ENCODE measurements at places on chromosomes 2 and 18.

DNA sequence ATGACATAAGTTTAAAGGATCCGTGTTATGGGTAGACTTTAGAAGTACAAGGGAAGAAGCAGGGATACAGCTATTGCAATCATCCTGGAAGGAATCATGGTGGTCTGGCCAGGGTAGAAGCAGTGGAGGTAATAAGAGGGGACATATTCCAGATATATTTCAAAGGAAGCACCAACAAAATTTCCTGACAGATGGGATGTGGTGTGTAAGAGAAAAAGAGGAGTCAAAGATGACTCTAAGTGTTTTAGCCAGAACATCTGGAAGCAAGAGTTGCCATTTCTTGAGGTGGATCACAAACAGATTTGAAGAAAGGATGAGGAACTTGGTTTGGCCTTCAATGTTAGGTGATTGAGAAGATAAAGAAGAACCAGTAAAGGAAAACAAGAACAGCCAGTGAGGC, 133.1 kb upstream of the CTAGE1 start:
- no peak for DNase-seq

DNA sequence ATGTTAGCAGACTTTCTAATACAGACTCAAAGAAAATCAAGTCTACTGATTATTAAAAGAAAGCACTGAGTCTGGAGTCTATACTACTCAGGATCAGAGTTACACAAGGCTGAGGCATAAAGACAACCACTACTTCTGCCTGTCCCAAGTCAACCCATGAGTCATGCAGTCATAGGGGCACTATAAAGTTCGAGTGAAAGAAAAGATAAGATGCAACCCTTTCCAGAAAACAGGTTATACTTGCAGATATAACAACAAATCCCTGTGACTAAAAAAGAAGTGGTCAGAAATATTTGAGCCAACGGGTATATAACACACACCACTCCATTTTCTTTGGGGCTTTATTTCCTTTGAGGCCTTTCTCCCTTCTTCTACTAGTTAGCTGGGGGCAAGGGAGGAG, 18.6 kb upstream of the SCRN3 start:
- DNase-seq = no peak

DNA sequence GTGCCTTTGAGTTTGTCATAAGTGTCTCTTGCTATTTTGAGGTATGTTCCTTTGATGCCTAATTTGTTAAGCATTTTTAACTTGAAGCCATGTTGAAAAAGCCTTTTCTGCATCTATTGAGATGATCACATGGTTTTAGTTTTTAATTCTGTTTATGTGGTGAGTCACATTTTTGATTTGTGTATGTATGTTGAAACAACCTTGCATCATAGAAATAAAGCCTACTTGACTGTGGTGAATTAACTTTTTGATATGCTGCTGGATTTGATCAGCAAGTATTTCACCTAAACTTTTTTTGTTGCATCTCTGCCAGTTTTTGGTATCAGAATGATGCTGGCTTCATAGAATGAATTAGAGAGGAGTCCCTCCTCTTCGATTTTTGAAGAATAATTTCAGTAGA, 469.7 kb downstream of the CDH2 start:
- DNase-seq = peak; percentile 49

GRCh38 chr2:69122271-69122670, 109.3 kb downstream of the ANTXR1 start:
- peak; percentile 72 for DNase-seq

DNA sequence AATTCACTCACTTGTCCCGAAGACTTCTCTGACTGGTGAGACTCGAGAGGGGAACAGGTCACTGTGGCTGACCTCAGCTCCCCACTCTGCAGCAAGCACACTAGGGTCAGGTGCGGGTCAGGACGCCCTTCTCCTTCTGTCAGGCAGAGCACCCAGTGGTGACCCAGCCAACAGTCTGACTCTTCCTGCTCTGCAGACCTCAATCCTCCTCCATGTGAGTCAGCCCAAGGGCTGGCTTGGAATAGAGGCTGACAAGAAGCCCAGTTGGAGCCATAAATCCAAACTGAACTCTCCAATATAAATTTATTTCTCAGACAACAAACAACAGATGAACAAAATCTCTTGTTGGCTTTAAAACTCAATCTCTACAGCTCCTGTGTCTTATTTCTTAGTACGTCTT, 253.1 kb downstream of the SH3BP4 start:
- DNase-seq = no peak

GRCh38 chr18:5909125-5909524, 13.8 kb upstream of the TMEM200C start:
- no peak for DNase-seq

DNA sequence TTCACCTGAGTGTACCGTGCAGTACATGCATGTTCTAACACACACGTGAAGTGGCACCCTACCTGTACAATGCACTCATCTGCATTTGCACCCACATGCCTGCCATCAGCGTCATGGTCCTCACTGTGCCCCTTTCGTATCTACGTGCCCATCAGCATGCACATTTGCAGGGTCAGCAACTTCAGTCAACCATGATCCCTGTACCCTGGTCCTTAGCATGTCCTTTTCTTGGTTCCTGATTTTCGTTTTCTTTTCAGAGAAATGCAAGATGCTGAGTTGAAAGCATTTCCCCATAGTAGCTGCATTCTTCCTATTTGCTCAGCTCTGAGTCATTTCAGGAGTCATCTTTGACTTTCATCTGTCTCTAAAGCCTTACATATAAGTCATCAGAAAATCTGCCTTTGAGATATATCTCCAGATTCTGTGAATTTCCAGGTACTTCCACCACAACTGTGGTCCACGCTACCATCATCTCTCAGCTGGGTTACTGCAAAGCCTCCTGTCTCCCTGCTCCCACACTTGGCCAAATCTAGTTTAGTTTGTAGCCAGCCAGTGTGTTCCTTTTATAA, 14.7 kb upstream of the PUM2 start:
- DNase-seq = peak; percentile 67

GRCh38 chr2:170582313-170582712, 132.8 kb upstream of the SP5 start:
- no peak for DNase-seq

DNA sequence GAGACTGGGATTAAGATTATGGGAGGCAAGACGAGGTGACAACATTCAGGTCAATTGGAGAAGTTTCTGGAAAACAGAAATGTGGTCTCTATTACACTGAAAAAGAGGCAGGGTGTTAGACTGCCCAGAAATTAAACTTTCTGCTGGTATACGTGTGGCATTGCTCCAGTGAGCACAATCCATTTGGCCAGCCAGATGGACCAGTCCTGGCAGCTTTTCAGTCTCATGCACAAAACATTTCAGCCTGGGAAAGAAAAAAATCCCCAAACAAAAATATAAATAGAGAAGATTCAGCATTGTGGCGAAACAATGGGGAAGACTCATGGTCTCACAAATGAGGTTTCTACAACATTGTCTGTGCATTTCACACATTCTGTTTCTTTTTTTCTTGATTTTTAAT, 113.9 kb downstream of the HNMT start:
- no peak for DNase-seq

GRCh38 chr2:75031171-75031570, 72.7 kb downstream of the POLE4 start:
- DNase-seq = no peak

GRCh38 chr2:66489436-66489835, 54.5 kb downstream of the MEIS1 start:
- no peak for DNase-seq

DNA sequence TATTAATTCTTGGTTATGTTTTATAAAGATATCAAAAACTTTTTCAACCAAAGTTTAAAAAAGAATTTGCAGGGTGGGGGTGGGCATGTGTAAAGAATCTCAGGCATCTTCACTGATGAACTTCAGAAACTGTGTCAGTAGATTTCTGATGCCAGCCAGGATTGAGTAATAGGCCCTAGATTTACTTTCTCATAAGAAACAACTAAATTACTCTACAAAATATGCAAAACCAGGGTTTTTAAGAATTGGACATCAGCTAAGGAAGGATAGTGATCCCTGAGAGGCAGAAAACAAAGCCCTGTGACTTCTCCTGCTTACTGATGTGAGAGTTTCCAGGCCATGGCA, 11.9 kb upstream of the IL1R1 start:
- DNase-seq = peak; percentile 51

GRCh38 chr18:61331051-61331450, 2.2 kb upstream of the CDH20 start:
- DNase-seq = no peak

Measured in fibroblast of skin of right quadriceps (primary cell).